ENCODE measurements at places on chromosomes 13 and 19.

DNA sequence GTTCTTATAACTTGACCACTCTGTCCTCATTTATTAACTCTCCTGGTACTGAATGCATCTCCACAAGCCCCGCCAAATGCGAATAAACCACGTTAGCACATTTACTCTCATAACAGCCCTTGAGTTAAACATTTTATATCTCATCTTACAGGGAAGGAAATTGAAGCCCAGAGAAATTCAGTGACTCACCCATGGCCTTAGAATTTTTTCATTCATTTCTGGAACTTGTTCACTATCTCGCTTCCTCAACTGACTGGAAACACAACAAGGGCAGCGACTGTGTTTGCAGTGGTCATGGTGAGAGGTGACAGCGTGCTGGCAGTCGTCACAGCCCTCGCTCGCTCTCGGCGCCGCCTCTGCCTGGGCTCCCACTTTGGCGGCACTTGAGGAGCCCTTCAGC is 39.5 kb downstream of the SERP2 start:
- peak; percentile 45 for DNase-seq

GRCh38 chr13:27012482-27013197 is 159.0 kb downstream of the USP12 start:
- no peak for DNase-seq

- DNase-seq = no peak
Measured at GRCh38 chr19:6540918-6541689, 10.3 kb downstream of the TNFSF9 start.

GRCh38 chr19:11192957-11193939 is 4.1 kb downstream of the KANK2 start:
- DNase-seq = no peak

- no peak for DNase-seq
Measured at GRCh38 chr19:6707011-6707657, 13.3 kb downstream of the C3 start.

- peak; percentile 72 for DNase-seq
Measured at GRCh38 chr13:82636119-82636518, 1246.2 kb downstream of the SLITRK1 start.

DNA sequence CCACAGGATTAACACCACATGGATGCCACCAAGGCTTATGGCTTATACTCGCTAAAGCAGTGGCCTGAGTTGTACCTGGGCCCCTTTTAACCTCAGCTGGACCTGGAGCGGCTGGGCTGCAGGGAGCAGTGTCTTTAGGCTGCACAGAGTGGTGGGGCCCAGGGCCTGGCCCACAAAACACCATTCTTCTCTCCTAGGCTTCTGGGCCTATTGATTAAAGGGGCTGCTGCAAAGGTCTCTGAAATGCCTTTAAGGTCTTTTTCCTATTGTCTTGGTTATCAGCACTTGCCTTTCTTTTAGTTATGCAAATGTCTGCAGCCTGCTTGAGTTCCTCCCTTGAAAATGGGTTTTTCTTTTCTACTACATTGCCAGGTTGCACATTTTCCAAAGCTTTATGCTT is 973.9 kb upstream of the PRR20A start:
- no peak for DNase-seq

DNA sequence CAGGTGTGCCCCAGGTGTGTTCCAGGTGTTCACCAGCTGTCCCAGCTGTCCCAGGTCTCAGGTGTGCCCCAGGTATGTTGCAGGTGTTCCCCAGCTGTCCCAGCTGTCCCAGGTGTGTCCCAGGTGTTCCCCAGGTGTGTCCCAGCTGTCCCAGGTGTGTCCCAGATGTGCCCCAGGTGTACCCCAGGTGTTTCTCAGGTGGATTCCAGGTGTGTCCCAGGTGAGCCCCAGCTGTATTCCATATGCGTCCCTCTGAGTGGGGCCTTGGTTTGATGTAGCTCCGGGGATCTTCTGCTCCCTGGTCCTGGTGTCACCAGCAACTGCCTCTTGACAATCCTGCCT is 719 bp upstream of the GRK1 start:
- DNase-seq = no peak

DNA sequence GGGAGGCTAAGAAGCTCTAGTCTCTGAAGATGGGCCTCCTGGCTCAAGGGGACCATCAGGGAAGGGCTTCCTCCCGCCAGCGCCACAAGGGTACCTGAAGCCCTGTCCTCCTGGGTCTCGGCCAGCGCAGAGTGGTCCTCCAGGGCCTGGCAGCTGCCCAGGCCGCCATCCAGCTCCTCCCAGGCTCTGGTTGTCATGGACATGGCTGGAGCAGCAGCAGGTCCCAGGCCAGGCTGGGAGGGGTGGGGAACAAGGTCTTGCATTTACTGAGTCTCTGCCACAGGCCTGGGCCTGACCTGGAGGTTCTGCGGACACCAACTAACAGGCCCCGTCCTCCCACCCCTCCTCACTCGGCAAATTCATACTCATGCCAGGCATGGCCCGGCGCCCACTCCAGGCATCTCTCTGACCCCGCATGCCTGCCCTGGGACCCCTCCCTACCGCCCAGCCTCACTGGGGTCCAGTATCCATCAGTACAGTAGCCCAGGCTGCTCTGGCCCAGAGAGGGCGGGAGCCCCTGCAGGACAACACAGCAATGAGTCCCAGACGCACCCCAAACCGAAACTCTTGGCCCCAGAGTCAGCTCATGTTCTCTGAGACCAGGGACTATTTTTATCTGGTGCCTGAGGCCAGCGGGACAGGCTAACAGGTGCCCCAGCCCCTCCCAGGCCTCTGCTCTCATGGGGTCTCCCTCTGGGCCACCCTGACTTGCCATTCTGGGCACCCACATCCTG is 938 bp downstream of the JSRP1 start:
- DNase-seq = no peak

- peak; percentile 64 for DNase-seq
Measured at GRCh38 chr19:17035842-17036424, 9.3 kb upstream of the CPAMD8 start.

DNA sequence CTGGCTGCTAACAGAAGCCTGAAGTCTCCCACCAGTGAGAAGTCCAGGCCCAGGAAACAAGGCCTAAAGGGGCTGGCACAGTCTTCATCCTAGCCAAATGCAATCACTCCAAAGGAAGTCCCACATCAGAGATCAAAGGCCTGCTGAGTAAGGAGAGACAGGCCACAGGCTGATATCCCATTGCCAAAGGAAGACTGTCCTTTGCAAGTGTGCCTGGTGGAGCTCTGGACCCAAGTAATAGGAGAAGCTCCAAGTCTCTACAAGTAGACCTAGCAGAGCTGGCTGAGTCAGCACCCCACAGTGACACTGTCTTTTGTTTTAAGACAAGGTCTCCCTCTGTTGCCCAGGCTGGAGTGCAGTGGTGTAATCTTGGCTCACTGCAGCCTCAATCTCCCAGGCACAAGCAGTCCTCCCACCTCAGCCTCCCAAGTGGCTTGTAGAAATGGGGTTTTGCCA is 4.5 kb downstream of the DBP start:
- DNase-seq = peak; percentile 82

DNA sequence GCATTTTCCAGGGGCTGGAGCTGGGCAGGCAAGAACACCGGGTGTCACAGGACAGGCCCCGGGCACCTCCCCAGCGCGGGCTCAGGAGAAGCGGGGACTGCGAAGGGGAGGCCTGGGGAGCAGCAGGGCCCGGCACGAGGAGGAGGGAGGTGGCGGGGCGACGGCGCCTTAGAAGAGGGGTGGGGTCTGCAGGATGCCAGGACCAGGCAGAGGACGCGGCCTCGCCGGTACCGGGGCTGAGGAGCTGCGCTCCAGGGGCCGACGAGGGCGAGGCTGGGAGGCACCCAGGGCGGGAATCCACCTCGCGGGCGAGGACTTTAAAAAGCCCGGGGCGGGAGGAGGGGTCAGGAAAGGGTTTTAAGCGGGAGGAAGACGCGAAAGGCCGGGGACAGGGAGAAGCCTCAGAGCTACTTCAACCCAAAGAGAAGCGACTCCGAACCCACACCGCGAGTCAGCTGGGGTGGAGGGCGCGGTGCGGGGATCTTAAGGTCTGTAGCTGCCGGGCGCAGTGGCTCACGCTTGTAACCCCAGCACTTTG is 665 bp downstream of the ZNF347 start:
- peak; percentile 59 for DNase-seq

- no peak for DNase-seq
Measured at GRCh38 chr19:57829316-57829715, 783 bp upstream of the ZNF587B start.

GRCh38 chr19:2577722-2578335 is 101.9 kb downstream of the GADD45B start:
- DNase-seq = no peak

GRCh38 chr19:5880604-5881078 is 10.3 kb upstream of the FUT5 start:
- no peak for DNase-seq

- DNase-seq = no peak
Measured at GRCh38 chr19:11479090-11479897, 1.6 kb downstream of the ELAVL3 start.

DNA sequence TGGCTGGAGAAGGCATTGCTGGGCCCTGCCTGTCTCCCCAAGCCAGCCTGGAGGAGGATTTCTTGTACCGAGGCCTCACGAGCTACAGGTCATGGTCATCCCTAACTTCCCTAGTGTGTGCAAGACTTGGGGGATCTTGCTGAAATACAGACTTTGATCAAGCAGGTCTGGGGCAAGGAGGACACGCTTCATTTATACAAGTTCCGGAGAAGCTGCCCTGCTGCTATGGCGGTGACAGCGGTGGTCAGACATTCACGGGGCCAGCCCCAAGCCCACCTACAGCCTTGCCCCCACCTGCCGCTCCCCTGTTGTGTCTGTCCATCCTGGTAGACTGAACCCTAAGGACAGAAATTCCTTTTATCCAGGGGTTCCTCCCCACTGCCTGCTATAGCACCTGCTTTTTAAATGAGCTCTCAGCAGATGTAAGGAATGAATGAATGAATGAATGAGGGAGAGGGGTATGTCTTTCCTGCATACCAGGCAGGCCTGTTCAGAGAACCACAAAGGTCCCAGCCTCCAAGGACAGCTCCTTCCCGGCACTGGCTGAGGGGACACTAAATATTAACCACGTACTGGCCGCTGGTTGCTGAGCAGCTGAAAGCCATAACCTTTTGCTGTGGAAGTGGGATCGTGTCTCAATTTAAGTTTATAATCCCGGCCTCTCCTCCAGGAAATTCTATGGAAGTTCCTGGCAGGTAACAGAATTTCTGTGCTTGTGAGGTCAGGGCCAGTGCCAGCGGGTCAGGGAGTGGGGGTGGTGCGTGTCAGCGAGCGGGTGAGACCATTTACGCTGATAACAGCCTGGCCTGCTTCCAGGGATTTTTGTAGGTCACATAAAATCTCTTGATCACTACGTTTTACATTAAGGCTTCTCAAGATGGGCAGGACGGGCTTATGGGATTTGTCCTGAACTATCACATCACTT is 27.1 kb downstream of the TSSK6 start:
- peak; percentile 93 for DNase-seq

- peak; percentile 92 for DNase-seq
Measured at GRCh38 chr19:28633319-28634018, 579.5 kb downstream of the UQCRFS1 start.

DNA sequence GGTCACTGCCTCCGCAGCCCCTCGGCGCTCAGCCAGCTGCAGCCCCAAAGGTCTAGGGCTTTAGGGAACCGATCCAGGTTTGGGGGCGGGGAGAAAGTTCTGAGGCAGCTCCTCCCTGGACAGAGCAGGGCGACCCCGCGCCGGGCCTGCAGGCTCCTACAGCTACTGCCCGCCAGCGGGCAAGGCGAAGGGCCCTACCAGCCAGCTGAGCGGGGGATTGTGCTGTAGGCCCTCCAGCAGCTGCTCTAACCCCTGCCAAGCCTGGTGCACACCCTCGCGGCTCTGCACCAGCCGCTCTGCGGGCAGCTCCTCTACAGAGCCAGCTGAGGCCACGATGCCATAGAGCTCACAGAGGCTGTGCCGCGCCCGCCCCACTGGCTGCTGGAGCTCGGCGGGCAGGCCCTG is 14.0 kb downstream of the PLIN4 start:
- DNase-seq = no peak

DNA sequence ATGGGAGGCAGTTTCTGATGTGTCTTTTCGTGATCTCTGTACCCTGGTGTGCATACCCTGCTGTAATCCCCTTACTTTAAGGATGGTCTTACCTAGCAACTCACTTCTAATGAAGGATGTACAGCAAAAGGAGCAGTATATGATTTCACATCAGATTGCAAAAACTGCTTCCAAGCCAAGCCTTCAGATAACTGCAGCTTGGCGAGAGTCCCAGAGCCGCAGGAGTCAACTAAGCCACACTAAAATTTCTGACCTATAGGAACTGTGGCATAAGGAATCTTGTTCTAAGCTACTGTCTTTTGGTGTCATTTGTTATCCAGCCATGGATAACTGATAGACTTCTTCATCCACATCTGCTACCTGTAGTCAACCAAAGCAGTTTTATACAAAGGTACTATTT is 496.7 kb downstream of the GPC6 start:
- peak; percentile 8 for DNase-seq

DNA sequence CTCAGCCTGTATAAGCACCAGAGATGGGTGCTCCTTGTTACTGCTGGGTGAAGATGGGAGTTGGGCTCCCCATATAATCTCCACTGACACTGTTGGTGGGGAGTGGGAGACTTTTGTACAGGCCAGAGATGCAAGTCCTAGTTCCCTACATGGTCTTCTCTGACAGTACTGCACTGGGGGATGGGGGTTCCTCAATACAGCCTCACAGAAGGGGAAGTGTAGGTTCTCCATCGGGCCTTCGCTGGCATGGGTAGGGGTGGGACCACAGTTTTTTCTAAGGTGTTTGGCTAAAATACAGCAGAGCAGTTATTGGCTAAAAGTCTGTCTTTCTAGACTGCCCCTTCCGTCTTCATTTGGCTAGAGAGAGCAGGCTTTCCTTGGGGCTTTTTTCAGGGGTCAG is 167.2 kb upstream of the SERP2 start:
- no peak for DNase-seq

- no peak for DNase-seq
Measured at GRCh38 chr13:21542563-21542962, 61.4 kb downstream of the MICU2 start.

- no peak for DNase-seq
Measured at GRCh38 chr19:2663920-2664571, 38.4 kb downstream of the GNG7 start.
